NCI-H1930 (cell line): ENCODE measurements at places on chromosomes 1 and 21.

- no peak for DNase-seq
Measured at GRCh38 chr1:11320153-11320936, 47.3 kb downstream of the UBIAD1 start.

- peak; percentile 2 for DNase-seq
Measured at GRCh38 chr1:233328142-233328921, 808 bp downstream of the MAP3K21 start.

GRCh38 chr1:9569267-9569666 is 19.4 kb upstream of the TMEM201 start:
- DNase-seq = no peak

DNA sequence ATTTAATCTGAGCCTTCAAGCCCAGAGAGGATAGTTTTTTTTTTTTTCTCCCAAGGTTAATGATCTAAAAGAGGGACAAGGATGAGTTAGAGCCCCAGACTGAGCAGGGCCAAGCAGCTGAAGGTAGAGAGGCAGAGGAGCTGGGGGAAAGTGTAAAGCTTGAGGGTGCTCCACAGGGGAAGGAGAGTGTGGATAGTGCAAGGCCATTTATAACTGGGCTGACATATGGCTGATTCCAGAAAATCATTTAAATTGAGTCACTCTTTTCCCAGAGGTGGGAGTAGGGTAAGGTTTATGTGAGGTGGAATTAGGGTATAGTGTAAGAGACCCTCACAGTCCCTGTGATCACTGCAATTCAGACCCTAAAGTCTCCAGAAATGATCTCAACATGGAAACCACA is 55.8 kb downstream of the BEND5 start:
- DNase-seq = no peak

- peak; percentile 1 for DNase-seq
Measured at GRCh38 chr1:37682334-37682987, 9.9 kb upstream of the CDCA8 start.
